Activated CD4-positive, alpha-beta T cell treated with anti-CD3 and anti-CD28 coated beads, Interleukin-2, amount 10 ng/mL, durations not matched to agents 24 days and 14 days (primary cell): ENCODE measurements at places on chromosomes 7 and 10. TPM values are rescaled to one million over a fixed set of nuclear protein-coding genes. Genes with fewer than 3 reads are reported as not detected.

GRCh38 chr10:124647421-124648130 lies 96.6 kb downstream of the FAM53B start:
- DNase-seq = peak; percentile 92

DNA sequence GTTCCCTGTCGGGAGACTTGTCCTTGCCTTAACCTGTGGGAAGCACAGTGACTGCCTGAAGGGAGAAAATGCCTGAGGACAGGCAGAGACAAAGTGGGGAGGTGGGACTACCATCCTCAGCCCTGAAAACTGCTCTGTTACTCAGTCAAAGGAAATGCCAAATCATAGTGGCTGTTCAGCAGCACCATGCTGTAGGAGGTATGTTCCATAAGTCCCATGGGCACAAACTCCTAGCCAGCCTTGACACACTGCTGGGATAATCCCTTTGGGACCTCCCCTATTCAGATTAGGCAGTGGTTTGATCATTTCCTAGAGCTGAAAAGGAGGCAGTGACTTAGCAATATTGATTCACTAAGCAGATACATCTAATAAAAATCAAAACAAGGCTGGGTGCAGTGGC lies 80.1 kb downstream of the MCU start:
- no peak for DNase-seq

GRCh38 chr10:14502431-14502830 lies 171.7 kb upstream of the FRMD4A start:
- DNase-seq = no peak

DNA sequence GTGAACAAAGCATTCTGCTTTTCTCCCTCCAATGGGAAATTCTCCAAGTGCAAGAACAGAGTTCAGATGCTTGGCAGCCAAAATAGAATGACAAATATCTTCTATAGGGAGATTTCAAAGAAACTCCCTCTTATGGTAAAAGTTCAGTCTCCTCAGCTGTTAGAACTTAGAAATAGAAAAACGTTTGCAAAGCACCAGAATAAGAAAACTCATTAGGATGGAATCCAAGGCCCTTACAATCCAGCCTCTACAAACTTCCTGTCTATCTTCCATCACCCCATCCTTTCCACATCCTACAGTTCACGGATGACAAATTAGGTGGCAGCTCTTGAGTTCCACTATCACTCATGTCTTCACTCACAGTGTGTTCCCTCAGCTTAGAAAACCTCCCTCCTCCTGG lies 25.7 kb downstream of the FAM13C start:
- DNase-seq = no peak

MKI67 gene
- 161 and 164 TPM in 2 replicates for total RNA-seq

TMEM139 gene
- 0.38 and 0.42 TPM in 2 replicates for total RNA-seq
